ENCODE measurements at places on chromosomes 2 and 18.

GRCh38 chr2:130369311-130369964, 13.6 kb downstream of the PTPN18 start:
- DNase-seq = no peak

GRCh38 chr2:188364033-188364630, 72.5 kb downstream of the GULP1 start:
- no peak for DNase-seq

DNA sequence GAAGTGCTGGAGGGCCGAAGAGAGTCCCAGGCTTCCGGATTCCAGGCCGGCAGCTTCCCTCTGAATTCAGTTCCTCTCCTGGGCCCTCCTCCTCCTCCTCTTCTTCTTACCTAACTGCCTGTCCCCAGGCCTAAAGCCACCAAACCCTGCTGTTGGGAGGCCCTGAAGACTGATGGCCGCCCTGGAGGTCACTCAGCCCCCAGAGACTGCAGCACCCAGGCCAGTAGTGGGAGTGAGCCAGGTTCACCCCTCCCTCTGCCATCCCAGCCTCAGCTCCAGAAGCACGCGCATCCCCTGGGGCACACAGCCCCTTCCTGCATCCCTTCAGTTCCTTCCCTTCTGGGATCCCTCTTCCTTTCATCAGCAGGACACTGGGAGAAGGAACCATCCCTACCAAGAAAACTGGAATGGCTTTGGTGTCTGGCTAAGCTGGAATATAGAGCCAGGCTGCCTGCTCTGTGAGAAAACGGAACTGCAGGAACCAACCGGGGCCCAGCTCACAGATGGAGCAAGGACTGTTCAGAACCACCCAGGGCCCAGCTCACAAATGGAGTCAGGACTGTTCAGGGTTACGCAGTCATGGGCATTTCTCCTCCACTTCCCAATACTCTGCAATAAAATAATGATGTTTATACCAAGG, 127.4 kb downstream of the NDUFA10 start:
- DNase-seq = no peak

- peak; percentile 67 for DNase-seq
Observed at GRCh38 chr18:80147418-80148325, 38.6 kb downstream of the ADNP2 start.

DNA sequence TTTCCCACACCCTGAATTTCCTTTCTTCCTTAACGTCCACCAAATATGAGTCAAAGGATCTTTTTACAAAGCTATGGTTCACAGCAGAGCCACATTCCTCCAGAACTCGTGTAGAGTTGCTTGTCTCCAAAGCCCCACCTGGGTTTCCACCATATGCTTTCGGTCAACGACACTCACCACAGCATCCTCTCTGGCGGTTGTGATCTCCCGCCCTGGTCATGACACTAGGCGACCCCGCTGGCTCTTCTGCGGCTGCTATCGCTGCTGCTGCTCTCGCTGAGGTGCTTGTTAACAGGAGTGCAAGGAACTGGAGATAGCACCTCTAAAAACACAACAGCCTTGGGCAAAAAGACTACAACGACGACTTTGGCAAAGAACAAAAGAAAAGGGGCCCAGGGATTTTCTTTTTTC, 340 bp downstream of the SLC40A1 start:
- DNase-seq = peak; percentile 12

Data from activated effector memory CD4-positive, alpha-beta T cell treated with Interleukin-2 at 50 U/mL for 16 hours (primary cell).